Stimulated activated CD4-positive, alpha-beta T cell treated with anti-CD3 and anti-CD28 coated beads, Interleukin-12 subunit alpha, Interleukin-12 subunit beta, amount 100 ng/mL, for 48 hours (primary cell): ENCODE measurements at places on chromosomes 1 and 21.

DNA sequence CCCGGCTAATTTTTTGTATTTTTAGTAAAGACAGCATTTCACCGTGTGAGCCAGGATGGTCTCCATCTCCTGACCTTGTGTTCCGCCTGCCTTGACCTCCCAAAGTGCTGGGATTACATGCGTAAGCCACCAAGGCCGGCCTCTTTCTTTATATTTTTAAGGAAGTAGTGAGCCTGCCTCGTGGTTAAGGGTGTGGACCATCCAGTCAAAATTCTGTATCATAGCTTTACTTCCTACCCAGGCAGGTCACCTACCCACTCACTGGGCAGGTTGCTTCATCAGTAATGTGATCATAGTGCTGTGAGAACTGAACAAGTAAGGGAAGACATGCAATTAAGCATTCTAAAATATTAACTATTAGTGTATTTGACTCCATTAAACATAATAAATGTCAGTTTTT is 8.1 kb upstream of the ACOT7 start:
- no peak for DNase-seq

DNA sequence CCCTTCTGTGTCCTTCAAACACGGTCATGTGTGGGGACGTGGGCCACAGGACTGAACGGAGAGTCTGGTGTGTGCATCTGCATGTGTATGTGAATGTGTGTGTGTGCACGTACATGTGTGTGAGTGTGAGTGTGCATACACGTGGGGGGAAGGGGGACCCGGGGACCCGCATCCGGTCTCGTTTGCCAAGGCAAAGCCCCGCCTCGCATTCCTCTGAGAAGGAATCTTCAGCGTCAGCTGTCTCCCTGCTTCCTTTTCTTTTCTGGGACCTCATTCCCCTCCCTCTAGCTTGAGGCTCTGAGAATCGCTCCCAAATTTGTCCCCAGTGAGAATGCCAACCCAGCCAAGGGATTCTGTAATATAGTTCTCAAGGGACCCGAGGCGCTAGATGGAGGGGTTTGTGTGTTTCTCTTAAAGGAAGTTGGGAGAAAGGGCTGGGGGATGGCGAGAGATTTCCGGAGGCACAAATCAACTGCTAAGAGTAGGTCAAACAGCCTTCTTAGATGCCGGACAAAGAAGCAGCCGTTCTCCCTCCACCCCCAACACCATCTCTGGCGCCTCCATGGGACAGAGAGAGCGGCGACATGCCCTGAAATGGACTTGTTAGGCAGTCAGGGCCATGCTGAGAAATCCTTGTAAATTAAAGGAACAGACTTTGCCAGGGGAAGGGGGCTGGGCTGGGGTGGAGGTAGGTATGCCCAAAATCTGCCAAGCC is 6.6 kb downstream of the IFFO2 start:
- DNase-seq, result no peak

- no peak for DNase-seq
Observed at GRCh38 chr1:158095737-158096335, 84.9 kb upstream of the CD1D start.

DNA sequence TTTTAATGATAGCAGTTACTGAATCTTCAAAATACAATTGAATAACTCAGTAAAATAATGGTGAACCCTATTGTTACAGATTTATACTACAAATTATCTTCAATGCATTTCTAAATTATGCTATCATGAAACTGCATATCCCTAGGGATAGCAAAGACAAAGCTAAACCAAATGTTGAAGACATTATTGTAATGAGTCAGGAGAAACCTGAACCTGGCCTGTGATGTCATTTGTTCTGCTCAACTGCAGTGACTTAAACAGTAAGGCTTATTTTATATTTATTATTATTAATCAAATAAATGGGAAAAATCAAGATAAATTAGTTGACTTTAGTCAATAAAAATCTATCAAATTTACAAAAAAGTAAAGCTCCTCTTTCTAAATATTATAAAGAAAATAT is 100.3 kb downstream of the UCHL5 start:
- no peak for DNase-seq

DNA sequence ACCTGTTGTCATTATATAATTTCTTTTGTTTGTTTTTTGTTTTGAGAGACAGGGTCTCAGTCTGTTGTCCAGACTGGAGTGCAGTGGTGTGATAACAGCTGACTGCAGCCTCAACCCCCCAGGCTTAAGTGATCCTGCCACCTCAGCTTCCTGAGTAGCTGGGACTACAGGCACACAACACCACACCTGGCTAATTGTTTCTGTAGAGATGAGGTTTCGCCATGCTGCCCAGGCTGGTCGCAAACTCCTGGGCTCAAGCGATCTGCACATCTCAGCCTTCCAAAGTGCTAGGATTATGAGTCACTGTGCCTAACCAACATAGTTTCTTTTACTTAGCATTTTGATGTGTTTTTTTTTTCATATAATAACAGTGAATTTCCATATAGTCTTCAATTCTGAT is 50.4 kb upstream of the FCRL4 start:
- no peak for DNase-seq

DNA sequence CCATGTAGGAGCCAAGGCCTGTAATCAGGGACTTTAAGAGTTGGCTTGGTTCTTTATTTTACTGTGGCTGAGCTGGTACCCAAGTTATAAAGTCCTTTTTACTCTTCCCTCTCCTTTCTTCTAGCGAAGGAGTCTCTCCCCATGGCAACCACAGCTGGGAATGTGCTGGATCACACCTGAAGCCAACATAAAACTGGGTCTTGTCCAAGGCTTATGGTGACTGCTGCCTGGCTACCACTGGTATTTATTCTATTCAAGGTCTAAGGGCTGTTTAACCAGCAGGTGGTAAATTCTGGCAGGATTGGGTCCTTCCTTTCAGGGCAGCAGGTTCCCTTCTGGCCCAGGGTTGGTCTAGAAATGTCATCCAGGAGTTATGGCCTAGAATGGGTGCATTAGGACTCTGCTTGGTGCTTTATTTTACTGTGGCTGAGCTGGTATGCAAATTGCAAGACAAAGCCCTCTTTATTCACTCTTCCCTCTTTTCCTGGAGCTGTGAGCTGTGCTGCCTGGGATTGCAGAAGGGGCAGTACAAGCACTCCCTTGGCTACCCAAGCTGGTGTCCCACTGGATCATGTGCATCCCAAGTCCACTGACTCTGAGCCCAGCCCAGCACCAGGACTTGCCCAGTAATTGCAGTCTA is 26.6 kb downstream of the SLC22A15 start:
- no peak for DNase-seq

DNA sequence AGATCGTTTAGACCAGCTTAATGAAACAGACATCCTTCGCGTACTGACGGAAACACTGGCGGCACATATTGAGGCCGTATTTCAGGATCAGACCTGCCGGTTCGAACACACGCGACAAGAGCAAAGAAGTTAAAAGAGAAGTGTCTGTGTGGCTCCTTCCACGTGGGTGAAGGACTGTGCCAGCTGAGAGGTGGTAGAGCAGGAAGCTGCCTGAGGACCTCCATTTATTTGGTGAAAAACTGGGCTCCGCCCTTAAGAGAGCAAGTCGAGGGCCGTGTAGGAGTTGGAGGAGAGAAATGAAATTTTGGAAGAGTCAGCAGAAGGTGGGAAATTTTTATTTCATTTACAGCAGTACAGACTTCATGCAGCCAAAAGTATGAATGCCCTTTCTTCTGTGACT is 38.8 kb upstream of the ADORA3 start:
- DNase-seq, result no peak

- DNase-seq, result no peak
Observed at GRCh38 chr1:41752514-41753170, 166.1 kb downstream of the HIVEP3 start.

- no peak for DNase-seq
Observed at GRCh38 chr1:112144733-112145426, 155.4 kb upstream of the KCND3 start.

- no peak for DNase-seq
Observed at GRCh38 chr1:29586991-29587745, 350.8 kb downstream of the PTPRU start.

- DNase-seq, result no peak
Observed at GRCh38 chr1:16242556-16243214, 5.7 kb upstream of the CPLANE2 start.

- no peak for DNase-seq
Observed at GRCh38 chr1:94094469-94095111, 26.4 kb downstream of the ABCA4 start.

DNA sequence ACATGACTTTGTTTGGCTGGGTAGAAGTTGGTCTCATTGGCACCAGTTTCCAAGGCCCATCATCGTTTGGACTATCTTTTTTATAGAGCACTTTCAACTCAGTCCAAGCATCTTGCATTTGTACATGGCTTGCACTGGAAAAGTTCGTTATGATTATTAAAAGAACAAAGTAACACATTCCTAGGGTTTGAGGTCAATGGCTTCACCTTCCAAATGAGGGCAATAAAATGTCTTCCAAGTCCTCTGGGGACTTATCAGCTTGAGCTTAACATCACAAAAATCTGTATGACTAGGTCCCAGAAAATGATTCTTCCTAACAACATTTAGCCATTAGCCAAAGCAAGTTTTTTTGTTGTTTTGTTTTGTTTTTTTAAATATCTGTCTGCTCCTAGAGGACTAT is 610.8 kb downstream of the LMO4 start:
- no peak for DNase-seq

DNA sequence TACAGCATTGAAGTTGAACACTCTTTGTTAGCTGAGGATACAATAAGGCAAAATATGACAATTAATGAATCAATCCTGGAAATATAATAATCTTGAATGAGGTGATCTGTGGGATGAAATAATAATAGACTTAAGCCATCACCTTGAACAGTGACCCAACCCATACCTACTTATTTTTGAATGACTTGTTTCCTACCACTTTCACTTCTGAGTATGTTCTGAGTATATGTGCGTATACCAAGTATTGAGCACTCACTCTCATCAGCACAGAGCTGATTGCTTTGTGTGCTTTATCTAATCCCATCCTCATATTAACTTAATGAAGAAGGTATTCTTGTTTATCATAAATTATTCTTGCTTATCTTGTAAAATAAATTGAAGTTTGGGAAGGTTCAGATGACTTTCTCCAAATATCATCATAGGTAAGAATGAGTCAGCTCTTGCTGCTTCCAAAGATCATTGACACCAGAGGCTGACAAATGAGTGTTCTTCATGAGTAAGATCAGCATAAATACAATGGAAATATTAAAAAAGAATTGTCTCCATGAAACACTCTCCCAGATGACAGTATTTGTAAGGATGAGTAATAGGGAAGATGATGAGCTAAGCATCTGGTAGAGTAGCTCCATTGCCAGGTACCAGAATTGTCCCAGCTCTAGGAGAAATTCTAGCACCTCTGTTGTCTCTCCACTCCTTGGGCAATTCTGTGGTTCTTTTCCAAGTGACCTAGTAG is 198.1 kb upstream of the KIAA0040 start:
- no peak for DNase-seq

- no peak for DNase-seq
Observed at GRCh38 chr1:64975127-64975526, 8.8 kb upstream of the JAK1 start.

- DNase-seq, result no peak
Observed at GRCh38 chr1:2372551-2373490, 18.5 kb downstream of the MORN1 start.

DNA sequence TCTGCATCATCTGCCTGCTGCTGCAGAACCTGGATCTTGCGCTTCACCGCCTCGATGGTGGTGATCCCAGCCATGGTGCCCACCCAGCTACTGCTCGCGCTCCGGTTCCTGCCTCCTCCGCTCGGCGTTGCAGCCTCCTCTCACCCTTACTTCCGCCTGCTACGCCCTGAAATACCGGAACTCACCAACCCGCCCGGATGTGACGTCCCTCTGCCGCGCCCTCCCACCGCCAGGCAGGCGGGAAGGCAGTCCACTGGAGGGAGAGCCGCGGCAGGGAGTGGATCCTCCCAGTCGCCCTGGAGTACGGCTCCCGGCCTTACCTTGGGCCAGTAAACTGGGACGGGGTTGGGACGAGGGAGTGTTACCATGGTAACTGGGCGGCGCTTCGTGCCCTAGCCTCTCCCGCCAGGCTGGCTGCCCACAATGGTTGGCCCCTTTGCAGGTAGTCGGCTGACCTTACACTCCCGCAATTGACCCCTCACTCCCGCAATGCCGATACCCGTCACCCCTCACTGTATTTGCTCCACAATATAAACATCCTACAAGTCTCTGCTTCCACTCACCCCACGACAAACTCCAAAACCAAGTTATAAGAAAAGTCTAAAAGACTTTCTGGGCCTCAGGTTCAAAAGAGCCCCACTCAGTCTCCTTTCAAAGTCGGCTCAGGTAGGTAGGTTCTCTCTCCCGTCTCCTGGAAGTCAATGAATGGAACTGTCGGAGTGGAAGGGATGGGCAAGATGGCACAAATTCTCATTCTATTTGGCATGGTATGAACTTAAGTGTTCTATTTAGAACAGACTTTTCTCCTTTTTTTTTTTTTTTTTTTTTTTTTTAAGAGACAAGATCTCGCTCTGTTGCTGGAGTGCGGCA is 8.6 kb downstream of the TPM3 start:
- DNase-seq, result peak; percentile 96

DNA sequence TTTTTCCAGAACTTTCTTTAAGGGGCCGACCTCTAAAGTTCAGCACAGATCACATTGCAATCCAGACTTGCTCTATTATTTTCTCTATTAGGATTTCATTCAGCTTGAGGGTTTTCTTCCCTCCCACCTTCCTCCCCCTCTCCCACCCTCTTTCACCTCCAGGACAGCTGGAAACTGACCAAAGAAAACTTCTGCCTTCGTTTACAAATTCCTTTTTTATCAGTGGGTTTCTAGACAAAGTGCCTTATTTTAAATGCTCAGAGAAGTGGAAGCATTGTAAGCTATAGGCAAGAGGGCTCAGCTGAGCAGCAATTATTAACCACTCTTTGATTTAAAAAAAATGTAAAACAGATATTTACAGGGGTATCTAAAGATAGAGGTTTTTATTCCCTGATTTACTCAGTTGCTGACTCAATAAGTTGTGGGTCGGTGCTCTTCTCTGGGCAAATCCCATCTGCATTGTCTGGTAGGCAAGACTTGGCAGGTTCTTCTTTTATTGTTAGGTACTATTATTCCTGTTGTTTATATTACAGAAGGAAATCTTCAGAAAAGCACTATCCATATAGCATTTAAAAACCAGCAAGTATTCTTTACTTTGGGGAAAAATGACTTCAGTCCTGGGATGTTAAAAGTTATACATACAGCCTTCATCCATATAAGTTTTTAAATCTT is 277.0 kb upstream of the C1orf105 start:
- DNase-seq, result no peak

- no peak for DNase-seq
Observed at GRCh38 chr1:154821083-154821482, 49.0 kb downstream of the KCNN3 start.

DNA sequence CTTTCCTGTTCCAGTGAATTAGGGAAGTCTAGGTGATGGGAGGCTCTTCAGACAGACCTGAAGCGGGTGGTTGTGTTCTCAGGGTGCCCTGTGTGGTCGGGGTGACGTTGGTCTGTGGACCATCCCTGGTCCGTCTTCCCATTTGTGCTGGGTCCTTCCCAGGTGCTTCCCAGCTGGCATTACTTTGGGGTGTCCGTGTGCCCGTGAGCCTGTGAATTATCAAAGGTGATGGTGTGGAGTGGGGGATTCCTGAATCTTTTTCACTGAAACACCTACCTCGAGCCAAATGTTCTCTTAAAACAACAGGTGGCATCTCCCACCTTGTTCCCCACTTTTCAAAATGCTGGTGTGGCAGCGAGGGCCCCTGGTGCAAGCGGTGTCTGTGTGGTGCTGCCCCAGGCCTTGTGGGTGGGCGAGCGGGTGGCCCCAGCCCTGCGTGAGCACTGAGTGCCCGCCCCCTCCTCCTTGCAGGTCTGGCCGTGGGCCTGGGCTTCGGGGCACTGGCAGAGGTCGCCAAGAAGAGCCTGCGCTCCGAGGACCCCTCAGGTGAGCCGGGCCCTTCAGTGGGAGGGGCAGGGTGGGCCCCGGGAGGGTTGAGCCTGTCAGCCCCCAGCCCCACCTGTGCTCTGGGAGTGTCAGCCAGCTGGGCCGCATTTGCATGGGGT is 37.0 kb downstream of the COQ8A start:
- no peak for DNase-seq
